Activated T-cell treated with anti-CD3 and anti-CD28 coated beads, Interleukin-2, amount 50 U/mL, for 24 hours (primary cell): ENCODE measurements at places on chromosomes 2 and 18.

- DNase-seq, result no peak
Observed at GRCh38 chr2:96808176-96808837, 7.8 kb upstream of the CNNM3 start.

DNA sequence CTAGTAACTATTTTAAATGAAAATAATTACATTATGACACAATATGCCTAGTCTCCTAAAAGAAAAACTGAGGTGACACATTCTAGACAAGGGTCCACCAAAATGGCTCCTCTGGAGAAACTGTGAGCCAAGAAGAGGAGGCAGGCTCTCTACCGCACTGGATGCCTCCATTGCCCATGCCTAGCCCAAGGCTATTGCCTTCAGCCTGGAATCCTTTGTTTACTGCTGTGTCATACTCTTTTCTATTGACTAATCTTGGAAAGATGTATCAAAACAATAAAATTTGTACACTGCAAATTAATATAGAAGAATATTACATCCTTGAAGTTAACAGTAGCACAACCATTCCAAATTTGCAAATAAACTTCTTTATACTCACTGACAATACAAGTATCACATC lies 167.1 kb downstream of the RAB3GAP1 start:
- no peak for DNase-seq

GRCh38 chr18:57846258-57846657 lies 43.1 kb upstream of the ATP8B1 start:
- DNase-seq, result no peak

- DNase-seq, result no peak
Observed at GRCh38 chr2:120275617-120276400, 23.2 kb downstream of the RALB start.

- DNase-seq, result no peak
Observed at GRCh38 chr2:15984368-15985255, 44.3 kb downstream of the MYCN start.

GRCh38 chr2:148525130-148525529 lies 119.4 kb upstream of the EPC2 start:
- no peak for DNase-seq

DNA sequence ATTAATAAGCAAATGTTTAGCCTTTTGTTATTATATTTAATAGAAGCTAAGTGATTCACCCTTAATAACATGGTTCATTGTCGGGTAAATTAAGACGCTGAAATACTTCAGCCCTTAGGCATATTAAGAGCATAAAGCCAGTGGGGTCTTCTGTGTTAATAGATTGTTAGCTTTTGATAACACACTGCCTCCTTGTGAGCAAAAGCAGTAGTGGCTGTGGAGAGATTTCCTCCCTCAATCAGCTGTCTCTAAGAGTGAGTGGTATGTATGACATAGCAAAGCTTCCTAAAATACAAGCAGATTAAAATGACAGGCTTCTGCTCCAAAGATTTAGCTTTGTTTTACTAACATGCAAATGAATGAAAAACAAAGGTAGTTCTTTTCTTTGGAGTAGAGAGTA lies 143.7 kb upstream of the SYT4 start:
- no peak for DNase-seq

- no peak for DNase-seq
Observed at GRCh38 chr18:62648045-62648678, 67.2 kb upstream of the PHLPP1 start.

GRCh38 chr2:101559551-101559950 lies 84.6 kb upstream of the RFX8 start:
- no peak for DNase-seq

DNA sequence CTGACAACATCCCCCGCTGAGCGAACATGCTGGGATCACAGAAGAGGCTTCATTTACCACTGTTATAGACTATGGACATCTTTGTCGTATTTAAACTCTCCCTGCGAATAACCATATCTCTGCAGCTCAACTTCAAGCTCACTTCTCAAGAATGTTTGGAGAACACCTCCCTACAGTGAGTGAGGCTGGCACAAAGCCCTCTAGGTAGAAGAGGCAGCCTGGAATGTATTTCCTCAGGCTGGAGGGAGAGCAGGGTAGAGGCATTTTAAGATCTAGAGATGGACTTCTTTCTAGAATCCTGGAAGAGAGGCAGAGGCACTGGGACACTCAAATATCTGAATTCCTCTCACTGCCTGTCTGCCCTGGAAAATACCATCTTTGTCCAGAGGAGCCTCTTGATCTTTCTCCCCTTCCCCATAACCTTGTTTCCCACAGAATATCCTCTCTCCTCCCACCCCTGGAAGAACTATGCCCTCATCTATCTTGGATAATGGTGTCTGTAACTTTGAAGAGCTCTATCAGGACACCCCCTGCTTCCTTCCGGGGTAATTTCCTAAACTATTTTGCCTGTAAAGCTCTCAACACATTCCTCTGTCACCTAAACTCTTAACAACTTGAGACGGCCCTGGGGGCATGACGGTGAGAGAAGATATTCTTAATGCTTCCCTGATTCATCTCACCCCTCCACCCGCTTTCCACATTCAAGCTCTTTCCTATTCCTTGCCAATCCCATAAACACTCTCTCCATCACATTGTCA lies 2.4 kb upstream of the ANTXR1 start:
- no peak for DNase-seq

GRCh38 chr2:16207611-16208010 lies 267.3 kb downstream of the MYCN start:
- DNase-seq, result no peak

DNA sequence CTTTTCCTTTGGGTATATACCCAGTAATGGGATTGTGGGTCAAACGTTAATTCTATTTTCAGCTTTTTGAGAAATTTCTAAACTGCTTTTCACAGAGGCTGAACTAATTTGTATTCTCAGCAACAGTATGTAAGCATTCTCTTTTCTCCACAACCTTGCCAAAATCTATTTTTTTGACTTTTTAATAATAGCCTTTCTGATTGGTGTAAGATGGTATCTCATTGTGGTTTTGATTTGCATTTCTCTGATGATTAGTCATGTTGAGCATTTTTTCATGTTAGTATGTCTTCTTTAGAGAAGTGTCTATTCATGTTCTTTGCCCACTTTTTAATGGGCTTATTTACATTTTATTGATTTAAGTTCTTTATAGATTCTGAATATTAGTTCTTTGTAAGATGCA lies 145.5 kb downstream of the TRABD2A start:
- DNase-seq, result no peak

DNA sequence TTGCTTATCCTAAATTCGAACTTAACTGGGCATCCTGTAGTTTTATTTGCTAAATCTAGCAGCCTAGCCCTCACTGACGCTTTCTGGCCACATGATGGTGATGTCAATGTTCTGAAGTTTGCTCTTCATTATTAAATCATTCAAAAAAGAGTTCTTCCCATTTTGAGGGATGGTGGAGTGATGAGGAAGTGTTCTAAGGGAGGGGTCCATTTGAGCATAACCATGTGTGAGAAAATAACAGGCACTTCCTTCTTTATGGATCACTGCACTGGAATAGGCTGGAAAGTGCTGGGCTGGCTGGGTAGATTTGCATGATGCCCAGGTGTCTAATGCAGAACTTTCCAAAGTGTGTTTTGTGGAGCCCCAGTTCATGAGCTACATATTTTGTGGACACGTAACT lies 74.2 kb downstream of the TNFRSF11A start:
- DNase-seq, result no peak

GRCh38 chr18:10536280-10536679 lies 10.5 kb downstream of the NAPG start:
- DNase-seq, result no peak

- DNase-seq, result no peak
Observed at GRCh38 chr18:58241026-58241679, 197.1 kb downstream of the NEDD4L start.

GRCh38 chr2:158025255-158025996 lies 76.2 kb upstream of the UPP2 start:
- no peak for DNase-seq

GRCh38 chr2:36748166-36748565 lies 51.7 kb downstream of the VIT start:
- no peak for DNase-seq

GRCh38 chr2:85806358-85807118 lies 52.7 kb downstream of the ATOH8 start:
- DNase-seq, result no peak

DNA sequence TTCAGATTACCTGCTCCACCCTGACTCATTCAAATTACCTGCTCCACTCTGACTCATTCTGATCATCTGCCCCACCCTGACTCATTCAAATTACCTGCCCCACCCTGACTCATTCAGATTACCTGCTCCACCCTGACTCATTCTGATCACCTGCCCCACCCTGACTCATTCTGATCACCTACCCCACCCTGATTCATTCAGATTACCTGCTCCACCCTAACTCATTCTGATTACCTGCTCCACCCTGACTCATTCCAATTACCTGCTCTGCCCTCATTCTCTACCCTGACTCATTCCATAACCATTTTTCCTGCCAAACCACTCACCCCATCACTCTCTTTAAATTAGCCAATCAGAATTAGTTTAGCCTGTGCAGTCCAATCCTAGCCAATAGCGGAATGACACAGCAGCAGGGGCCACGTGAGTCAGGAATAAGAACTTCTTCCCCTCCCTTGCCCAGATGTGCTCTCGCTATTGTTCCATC lies 26.2 kb downstream of the CFAP53 start:
- DNase-seq, result no peak

DNA sequence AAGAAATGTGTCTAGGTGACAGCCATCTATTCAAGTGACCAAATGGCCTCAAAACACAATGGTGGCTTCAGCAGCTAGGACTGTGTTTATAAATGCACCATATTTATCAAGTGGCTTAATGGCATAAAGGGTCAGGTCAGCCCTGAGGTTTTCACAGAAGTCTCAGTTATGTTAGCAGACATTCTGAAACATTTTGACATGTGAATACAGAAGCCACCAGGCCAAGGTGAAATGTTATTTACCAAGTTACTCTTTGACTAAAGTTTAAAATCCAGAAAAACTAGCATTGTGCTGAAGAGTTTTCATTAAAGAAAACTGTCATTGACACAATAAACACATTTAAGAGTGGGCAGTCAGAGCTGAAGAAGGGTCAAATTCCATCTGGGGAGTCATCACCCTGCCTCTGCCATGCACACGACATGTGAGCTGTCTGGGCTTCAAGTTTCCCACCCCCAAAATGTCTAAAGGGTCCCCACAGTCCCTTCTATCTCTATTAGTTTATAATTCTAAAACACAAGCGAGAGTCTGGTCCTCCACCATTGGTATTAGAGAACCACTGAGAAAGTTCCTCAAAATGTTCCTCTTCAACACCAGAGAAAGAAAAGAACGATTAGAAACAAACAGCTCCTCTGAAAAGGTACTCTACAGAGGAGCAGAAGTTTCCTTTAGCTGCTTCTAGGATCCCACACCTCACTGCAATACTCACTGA lies 77.5 kb upstream of the FZD5 start:
- DNase-seq, result no peak

- no peak for DNase-seq
Observed at GRCh38 chr2:107018366-107018765, 132.4 kb upstream of the ST6GAL2 start.

GRCh38 chr2:175048275-175048674 lies 43.1 kb upstream of the CHN1 start:
- DNase-seq, result no peak

DNA sequence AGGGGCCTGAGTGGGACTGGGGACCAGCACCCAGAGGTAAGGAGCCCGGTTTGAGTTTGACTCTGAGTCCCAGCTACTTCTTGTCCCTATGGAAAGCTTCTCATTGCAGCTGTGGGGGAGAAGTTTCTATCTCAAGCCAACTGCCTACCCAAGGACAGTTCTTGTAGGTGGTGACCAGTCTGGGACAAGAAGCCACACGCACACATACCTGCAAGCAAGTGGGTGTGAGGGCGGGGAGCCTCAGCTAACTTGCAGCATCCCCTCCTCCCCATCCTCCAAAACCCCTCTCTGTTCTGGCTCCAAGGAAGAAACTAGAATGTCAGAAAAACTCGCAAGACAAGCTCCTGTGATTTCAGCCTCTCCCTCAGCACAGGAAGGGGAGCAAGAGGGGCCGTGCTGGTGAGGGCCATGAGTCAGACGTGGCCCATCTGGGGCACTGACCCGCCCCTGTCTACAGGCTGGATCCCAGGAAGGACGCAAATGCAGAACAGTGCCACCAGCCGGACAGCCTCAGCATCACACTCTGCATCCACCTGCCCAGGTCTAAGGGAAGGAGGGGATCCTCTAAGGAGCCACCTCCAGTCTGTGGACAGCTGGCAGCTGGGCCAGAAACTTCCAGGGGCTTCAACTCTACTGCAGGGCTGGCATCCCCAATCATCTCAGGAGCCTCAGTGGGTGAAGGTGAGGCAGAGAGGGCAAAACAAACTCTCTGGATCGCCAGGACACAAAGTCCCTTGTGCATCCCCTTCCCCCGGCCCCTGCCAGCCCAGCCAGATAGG lies 103.4 kb downstream of the TNS1 start:
- DNase-seq, result no peak

- no peak for DNase-seq
Observed at GRCh38 chr2:195486987-195487644, 169.9 kb upstream of the SLC39A10 start.
